ENCODE measurements at places on chromosomes 12 and 14. TPM values are rescaled to one million over a fixed set of nuclear protein-coding genes. Genes with fewer than 3 reads are reported as not detected.

The KRT1 gene
- not detected for total RNA-seq

GRCh38 chr12:50637870-50638481, 125.9 kb upstream of the ATF1 start:
- peak; percentile 51 for DNase-seq

DNA sequence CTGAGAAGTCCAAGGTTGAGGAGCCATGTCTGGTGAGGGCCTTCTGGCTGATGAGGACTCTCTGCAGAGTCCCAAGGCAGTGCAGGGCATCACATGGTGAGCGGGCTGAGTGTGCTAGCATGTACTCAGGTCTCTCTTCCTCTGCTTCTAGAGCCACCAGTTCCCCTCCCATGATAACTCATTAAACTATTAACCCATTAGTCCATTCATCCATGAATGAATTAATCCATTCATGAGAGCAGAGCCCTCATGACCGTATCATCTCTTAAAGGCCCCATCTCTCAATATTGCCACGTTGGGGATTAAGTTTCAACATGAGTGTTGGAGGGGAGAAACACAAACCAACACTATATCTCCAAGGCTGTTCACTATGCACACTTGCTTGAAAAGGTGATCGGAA, 83.7 kb downstream of the TMEM30B start:
- DNase-seq, result no peak

DNA sequence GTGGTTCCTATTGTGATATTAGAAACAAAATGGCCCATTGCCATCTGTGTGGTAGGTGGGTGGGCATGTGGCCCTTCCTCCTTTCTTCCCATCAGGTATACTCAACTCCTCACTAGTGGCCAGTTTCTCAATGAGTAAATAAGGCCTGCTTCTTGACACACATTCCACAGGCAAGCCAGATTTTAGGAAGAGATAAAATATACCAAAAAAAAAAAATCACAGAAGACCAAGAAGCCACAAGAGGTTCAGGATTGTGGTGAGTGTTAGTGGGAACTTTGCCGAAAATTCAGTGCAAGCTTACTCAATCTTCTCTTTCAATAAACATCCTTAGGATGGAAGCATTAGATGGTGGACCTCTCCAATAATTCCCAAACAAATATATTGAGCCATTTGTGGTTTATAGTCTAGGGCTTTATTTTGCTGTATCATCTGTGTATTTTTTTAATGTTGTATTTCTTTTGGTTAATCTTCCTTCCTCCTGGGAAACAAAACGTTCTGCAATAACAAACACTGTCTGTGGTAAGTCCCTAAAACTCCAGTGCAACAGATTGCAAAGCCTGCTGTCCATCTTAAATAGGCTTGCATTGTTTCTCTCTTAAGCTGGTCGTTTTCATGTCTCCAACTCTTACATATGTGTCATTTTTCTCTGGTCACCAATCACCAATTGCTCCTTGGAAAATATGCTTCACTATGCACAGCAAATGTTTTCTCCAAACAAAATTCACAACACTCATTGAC, 289.9 kb upstream of the KITLG start:
- DNase-seq, result no peak

DNA sequence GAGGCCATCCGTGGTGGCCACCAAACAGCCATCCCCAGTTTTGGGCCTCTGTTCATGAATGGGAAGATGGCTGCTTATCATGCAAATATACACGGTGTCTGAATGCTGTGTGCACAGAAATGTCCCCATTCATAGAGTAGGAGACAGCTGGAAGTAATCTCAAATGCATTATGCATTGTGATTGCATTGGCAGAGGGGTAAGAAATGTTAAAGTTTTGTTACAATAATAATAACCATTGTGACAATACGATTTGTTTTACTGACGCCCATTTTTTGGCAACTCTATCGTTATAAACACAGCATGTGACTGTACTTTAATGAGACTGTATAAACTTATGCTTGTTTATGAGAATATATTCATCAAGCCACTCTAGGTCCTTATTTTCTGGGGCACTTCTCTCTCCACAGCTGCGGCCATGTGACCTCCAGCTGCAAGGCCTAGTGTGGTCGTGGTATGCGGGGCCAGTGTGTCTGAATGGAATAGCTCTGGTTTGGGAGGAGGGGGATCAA, 474.3 kb downstream of the VRK1 start:
- DNase-seq, result no peak

- no peak for DNase-seq
Observed at GRCh38 chr12:26106347-26106746, 18.5 kb downstream of the BHLHE41 start.

The APAF1 gene
- total RNA-seq, result 15.2 TPM

GRCh38 chr14:35682802-35683201, 126.3 kb downstream of the RALGAPA1 start:
- DNase-seq, result no peak

The SSPN gene
- 34.1 TPM for total RNA-seq

DNA sequence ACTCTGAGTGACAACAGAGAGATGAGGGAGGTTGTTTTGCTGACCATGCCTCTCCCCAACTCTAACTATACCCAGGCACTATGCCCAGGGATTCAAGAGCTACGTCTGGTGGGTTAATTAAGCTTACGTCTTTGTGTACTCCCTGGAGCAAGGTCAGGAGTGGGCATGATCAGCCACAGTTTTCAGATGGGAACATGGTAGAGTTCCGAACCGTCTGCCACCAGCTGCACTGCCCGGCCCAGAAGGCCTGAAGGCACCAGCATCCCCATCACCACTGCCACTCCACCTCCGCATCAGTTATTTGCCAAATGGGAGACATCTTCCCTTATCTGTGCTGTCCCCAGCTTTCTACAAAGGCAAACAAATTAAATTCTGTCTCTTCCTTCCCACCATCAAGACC, 11.1 kb upstream of the GPX2 start:
- DNase-seq, result no peak

DNA sequence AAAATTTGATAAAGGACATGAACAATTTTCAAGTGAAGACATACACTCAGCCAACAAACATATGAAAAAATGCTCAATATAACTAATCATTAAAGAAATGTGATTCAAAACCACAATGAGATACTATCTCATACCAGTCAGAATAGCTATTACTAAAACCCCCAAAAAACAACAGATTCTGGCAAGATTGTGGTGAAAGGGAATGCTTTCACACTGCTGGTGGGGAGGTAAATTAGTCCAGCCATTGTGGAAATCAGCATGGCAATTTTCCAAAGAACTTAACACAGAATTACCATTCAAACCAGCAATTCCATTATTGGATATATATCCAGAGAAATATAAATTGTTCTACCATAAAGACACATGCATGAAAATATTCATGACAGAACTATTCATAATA, 18.7 kb upstream of the TAS2R14 start:
- no peak for DNase-seq

GRCh38 chr14:77889971-77890442, 90.1 kb downstream of the ADCK1 start:
- peak; percentile 8 for DNase-seq

DNA sequence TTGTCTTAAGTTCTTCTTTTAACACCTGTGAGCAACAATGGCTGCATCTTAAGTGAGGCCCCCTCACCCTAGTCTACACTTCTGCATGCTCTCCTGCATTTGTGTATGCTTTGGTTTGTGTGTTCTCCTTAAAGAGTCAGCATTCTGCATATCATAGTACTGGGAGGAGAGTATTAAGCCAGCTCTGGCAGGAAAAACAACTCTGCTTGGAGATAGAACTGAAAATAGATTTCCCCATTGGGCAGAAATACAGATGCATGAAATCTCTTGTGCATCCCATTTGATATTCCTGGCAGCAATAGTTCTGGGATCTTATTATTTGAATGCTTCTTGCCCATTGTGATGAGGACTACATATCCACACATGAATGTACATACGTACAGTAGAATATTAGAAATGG, 70.6 kb upstream of the PRICKLE1 start:
- no peak for DNase-seq
